NCI-H1048 (cell line): ENCODE measurements at places on chromosomes 12 and 14.

- no peak for DNase-seq
These were observed 24.9 kb upstream of the SLC7A8 start for GRCh38 chr14:23208324-23208723.

DNA sequence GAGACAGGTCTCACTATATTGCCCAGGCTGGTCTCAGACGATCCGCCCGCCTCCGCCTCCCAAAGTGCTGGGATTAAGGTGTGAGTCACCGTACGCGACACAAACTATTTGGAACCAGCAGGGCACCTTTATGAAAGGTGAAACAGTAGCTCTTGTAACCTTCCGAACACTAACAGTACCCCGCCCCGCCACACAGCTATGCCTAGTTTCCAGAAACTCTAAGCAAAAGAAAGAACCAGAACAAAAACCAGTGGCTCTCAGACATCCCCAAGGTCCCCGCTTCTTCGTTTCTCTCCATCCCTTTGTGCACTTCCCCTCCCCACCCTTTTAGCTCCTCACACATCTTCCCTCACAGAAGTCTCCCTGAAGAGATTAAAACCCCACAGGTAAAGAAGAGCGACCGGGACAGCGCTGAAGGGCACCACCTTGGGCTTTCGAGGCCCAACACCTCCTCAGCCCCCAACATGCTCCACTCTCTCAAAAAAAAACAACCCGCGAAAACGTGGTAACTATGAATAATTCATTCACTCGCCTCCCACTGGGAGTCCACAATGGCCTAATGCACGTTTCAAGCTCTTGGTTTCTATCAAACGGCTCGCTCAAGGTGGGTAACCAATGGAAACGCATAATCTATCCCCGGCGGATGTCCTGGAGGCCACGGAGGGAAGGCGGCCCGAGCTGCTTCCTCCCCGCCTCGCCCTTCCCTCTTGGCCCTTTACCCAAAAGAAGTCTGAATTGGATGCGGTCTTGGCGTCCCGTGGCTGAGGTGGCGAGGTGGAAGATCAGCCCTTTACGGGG, 877 bp downstream of the BAG5 start:
- DNase-seq: no peak

GRCh38 chr12:50282721-50283228, 545 bp downstream of the LIMA1 start:
- DNase-seq: no peak

GRCh38 chr14:35224615-35225014, 67.6 kb upstream of the PSMA6 start:
- no peak for DNase-seq

DNA sequence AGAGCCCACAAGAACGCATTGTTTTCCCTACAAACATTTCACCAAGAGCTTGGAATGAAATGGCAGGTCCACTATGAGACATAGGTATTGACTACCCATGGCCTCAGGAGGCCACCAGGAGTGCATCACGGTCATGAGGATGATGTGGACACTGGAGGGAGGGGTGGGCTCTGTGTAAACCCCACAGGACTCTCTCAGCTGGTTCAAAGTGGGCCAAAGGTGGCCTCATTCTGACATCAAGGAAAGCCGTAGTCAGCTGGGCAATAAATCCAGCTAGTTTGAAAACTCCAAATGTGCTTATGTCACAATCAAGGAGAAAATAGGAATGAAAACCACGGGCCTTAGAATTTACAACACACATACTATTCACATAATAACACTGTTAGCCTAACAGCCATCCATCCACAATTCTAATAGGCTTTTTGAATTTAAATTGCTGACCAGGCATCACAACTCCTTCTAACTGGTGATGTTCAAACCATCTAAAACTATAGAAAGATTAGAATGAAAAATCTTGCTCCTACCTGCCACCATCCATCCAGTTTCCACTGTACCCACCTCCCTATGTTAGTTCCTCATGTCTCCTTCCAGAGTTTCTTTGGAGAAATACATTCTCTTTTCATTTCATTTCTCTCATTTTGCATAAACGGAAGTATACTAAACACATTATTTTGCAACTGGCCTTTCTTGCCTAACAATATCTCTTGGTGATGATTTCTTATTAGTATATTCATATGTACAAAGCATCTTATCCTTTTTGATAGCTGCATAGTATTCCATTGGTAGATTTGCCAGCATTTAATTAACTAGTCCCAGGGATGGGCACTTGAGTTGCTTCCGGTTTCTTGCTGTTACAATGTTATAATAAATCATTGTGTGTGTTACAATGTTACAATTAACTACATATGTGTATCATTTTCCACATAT, 21.5 kb downstream of the CMKLR1 start:
- no peak for DNase-seq

DNA sequence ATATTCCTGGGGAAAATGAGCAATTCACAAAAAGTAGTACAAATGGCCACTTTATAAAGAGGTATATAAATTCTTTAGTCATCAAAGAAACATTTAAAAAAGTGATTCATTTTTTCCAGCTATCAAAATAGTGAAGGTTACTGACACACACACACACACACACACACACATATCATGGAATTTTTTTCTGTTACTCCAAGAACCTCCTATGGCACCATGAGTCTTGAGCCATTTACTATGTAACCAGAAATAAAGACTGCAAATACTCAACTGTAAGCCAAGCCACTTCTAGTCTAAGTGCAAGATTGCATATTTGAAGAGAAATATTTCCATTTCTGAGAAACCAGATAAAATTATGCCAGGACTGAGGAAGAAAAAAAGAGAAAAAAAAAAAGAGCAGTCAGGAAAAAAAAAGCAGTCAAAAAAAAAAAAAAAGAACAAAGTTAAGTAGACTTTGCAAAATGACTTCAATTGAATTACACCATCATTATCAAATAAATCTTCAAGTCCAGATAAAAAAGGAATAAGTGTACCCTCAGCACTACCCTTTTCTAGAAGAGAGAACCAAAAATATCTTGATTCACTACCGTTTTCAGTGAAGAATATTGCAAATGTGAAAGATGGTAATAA, 275.7 kb downstream of the DAD1 start:
- no peak for DNase-seq

DNA sequence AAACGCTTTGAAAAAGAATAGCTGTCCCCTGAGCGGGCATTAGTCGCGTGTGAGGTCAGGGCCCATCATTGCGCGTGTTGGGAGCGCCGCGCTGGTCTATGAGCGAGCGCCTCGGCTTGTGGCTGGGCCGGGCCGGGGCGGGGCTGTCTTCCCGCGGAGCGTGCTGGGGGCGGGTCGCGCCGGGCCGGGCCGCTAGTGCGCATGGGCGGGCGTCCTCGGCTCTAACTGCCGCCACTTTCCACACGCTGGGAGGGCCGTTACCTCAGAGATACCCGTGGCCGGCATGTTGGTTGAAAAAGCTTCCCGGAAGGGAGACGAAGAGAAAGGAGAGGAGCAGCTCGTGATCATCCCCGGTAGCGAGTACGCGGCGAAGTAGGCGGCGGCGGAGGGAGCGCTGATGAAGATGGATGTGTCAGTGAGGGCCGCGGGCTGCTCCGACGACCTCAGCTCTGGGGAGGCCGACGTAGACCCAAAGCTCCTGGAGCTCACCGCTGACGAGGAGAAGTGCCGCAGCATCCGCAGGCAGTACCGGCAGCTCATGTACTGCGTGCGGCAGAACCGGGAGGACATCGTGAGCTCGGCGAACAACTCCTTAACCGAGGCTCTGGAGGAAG, at the start of gene EID3:
EID3 (plus strand) TSS at position 202 of the 614 bp plus-strand sequence; CDS start at position 398, 196 bp downstream.
- no peak for DNase-seq

DNA sequence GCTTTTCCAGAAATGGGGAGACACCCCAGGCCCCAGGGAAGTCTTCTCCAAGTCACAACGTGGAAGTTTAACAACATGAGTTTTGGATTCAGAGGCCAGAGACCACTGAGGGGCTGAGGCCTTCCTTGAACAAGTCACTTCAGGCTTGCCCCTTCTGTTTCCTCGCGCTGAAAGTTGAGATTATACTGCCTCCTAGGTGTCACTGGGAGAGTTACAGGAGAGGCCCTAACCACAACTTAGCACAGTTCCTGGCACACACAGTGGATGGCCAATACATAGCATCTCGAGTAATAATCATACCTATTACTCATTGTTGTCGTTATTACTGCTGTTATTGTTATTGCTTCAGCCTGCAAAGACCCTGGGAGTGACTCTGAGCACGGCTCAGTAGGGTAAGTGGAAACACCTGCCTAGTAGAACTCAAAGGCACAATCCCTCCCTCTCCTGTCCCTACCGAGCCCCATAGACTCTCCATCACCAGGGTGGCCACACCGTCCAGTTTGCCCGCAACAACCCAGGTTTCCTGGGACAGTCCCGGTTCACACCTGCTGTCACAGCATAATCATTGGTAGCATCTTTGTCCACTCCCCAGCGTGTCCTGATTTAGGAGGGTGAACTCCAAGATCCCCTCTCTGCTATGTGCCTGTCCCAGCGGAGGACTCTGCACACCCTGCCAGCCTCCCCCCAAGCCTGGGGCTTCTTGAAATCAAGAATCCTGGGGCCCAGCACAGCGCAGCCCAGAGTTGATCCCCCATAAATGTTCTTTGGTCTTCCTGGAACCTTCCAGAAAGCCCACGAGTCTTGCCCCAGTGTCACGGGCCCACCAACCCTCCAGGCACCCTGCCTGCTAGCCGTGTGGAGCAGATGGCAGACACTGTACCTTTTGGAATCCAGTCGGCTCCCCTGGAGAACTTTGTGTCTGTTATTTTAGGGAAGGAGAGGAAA, 85.0 kb downstream of the SYNE3 start:
- DNase-seq: no peak

GRCh38 chr14:94305620-94306019, 12.6 kb upstream of the SERPINA10 start:
- DNase-seq: no peak

GRCh38 chr12:49956663-49957569, 4.8 kb upstream of the AQP5 start:
- DNase-seq: no peak

GRCh38 chr14:72904840-72905561, 11.1 kb upstream of the DPF3 start:
- DNase-seq: no peak
